ENCODE measurements at places on chromosomes 1 and 21. TPM values are rescaled to one million over a fixed set of nuclear protein-coding genes. Genes with fewer than 3 reads are reported as not detected.

- DNase-seq: no peak
These were observed 4.7 kb upstream of the TINAGL1 start for GRCh38 chr1:31571340-31572295.

DNA sequence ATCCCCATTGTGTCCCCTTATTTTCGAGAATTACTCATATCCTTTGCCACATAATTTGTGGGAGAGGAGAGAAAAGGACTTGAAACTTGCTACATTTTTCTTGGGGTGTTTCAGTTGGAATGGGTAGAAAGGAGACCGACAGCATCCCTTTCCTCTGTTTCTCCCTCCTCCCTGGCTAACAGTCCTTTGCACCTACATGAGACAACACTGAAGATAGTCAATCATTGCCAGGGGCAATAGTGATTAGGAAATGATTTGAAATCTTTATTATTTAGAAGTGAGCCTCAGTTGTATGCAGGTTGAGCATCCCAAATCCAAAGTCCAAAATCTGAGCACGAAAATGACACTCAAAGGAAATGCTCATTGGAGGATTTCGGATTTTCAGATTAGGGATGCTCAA lies 7.8 kb upstream of the TARS2 start:
- DNase-seq: no peak

Gene RAP1GAP
- 0.09 TPM for total RNA-seq

DNA sequence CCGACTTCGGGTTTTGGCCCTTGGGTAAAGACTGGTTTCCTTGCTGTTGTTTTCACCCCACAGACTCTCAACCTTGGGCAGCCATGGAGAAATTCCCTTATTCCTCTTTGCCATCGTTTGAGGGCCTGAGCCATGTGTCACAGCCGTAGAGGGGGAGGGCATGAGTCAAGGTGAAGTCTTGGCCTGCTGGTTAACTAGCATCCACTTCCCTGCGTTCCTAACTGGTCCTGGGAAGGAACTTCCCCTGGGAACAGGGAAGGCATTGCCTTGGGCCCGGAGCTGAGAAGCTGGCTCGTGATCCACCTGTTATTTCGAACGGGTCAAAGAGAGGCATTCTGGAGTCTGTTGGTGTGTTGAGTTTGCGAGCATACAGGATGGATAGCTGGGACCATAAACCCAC lies 464.9 kb downstream of the CAMTA1 start:
- no peak for DNase-seq

Gene PLEKHO1
- total RNA-seq: 43.6 TPM

Gene ZSWIM5
- total RNA-seq: 4.7 TPM

All from fibroblast of the aortic adventitia (primary cell).